ENCODE measurements at places on chromosomes 12 and 14. TPM values are rescaled to one million over a fixed set of nuclear protein-coding genes. Genes with fewer than 3 reads are reported as not detected.

The TMEM253 gene
- not detected for total RNA-seq

The CLEC9A gene
- total RNA-seq, result not detected

The FAM90A1 gene
- 0.32 TPM for total RNA-seq

The HOXC6 gene
- total RNA-seq, result not detected

The TAS2R19 gene
- total RNA-seq, result 1.2 TPM

DNA sequence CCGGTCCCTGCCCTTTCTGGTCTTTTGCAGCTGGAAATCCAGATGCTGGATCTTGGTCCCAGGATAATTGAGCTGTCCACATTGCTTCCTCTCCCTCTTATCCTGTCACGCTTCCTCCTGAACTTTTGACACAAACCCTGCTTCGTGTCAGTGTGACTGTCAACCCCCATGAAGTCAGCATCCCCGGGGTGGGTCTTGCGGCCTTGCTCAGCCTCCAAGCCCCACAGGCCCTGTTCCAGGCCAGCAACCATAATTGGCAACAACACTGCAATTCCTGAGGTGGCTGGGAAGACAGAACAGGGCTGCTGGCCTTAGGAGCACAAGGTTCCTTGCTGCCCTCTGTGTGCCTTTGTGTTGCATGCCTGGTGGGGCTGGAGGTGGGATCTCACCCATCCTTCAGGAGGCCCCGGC lies 74.9 kb downstream of the NTF3 start:
- H3K4me1 ChIP-seq, result no peaks in the 10 kb centered on the region
- H3K4me3 ChIP-seq, result no peak overlapping the region
- H3K27ac ChIP-seq, result no peak overlapping the region
- no peak for DNase-seq
- no peaks in the 10 kb centered on the region for H3K36me3 ChIP-seq

GRCh38 chr14:93949511-93950075 lies 22.4 kb downstream of the FAM181A start:
- H3K4me3 ChIP-seq, result no peak overlapping the region
- H3K27ac ChIP-seq, result no peak overlapping the region
- H3K27me3 ChIP-seq, result no peaks in the 10 kb centered on the region
- H3K36me3 ChIP-seq, result peaks cover 14% of the 10 kb centered on the region
- peaks cover 43% of the 10 kb centered on the region for H3K4me1 ChIP-seq

DNA sequence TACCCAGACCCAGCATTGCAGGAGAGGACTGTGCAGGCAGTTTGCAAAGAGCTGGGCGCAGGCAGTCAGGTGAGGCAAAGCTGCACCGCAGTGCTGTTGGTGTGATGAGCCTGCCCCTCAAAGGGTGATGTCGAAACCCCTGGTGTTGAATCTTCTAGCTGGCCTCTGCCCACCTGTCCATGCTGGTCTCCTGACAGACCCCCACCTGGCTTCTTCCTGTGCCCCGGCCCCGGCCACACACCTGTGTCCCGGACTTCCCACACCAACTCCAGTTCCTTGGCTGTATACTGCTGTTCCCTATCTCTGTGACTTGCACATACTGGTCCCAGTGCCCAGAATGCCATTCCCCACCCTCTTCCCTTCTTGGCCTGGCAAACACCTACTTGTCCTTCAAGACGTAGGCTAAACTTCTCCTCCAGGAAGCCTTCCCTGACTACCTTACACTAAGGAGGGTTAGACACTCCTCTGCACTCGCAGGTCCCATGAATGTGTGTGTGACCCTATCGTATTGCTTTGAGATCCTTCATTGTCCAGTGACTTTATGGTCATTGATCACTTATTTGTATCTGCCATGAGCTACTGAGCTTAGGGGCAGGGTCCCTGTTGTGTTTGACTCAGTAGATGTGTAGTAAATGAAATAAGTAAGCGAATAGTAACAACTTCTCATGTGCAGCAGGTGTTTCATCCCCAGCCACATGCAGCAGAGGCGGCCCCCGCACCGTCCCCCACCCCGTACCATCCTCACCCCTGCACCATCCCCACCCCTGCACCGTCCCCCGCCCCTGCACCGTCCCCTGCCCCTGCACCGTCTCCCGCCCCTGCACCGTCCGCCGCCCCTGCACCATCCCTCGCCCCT lies 37.4 kb downstream of the ESRRB start:
- DNase-seq, result no peak
- peaks cover 31% of the 10 kb centered on the region for H3K27me3 ChIP-seq
- peaks cover 3% of the 10 kb centered on the region for H3K4me1 ChIP-seq
- no peaks in the 10 kb centered on the region for H3K36me3 ChIP-seq

DNA sequence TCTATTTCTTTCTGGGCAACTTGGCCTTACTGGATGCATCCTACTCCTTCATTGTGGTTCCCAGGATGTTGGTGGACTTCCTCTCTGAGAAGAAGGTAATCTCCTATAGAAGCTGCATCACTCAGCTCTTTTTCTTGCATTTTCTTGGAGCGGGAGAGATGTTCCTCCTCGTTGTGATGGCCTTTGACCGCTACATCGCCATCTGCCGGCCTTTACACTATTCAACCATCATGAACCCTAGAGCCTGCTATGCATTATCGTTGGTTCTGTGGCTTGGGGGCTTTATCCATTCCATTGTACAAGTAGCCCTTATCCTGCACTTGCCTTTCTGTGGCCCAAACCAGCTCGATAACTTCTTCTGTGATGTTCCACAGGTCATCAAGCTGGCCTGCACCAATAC lies 5.3 kb downstream of the OR4N5 start:
- H3K4me3 ChIP-seq, result no peak overlapping the region
- H3K36me3 ChIP-seq, result no peaks in the 10 kb centered on the region
- H3K4me1 ChIP-seq, result no peaks in the 10 kb centered on the region
- peaks cover 7% of the 10 kb centered on the region for H3K27me3 ChIP-seq
